Cardiac muscle cell (in vitro differentiated cells and primary cell): ENCODE measurements at places on chromosomes 1 and 21.

DNA sequence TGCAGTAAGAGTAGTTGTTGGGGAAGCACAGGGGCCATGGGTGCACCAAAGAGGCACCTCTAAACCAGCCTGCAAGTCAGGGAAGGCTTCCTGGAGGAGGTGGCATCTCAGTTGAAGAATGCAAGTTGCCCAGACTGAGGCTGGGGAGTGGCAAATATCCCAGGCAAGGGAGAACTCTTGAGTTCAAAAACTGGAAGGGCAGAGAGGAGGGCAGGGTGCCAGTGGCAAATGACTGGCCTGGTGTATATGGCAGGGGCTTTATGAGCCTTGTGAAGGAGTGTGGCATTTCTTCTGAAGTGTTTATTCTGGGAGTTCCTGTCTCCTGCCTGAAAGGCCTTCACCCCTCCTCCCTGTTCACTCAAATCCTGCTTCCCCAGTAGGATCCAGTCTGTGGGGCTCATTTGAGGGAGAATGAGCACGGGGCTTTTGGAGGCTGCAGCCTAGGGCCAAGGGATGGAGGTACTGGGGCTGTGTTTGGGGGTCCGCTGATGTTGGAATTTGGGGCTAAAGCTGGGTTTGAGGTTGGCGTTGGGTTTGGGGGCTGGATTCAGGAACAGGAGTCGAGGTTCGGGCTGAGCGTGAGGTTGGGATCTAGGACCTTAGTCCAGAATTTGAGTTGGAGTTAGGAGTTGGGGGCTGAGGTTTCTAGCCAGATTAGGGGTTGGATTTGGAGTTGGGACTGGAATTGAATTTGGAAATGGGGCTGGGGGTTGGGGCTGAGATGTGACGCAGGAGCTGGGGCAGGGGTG lies at the start of gene TMEM125:
Gene TMEM125, plus strand, starts transcription at position 357 of the 749 bp plus-strand sequence. CDS start 2,740 bp downstream, outside the sequence.
- no peak for DNase-seq
- peaks cover 10% of the 10 kb centered on the region for H3K4me1 ChIP-seq
- H3K27me3 ChIP-seq: no peaks in the 10 kb centered on the region
- H3K27ac ChIP-seq: no peak within 1 kb of the TSS
- H3K36me3 ChIP-seq: no peaks in the 10 kb centered on the region

DNA sequence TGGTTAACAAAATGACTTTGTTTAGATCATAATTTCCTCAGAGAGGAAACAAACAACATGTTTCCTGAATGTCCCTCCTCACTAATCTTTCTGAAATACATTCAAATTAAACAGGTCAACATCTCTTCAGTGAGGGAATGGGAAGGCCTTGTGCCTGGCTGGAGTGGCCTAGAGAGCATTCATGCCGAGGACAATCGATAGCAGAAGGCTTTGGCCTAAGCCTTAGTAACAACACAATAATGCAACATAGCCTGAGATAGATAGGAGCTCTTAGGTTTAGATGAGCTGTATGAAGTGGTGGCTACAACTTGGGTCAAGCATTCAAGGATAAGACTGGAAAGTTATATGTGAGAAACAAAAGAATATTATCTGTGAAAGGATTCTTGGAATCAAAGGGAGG lies 37.4 kb downstream of the ILDR2 start:
- H3K4me3 ChIP-seq: no peak overlapping the region
- H3K4me1 ChIP-seq: no peaks in the 10 kb centered on the region
- no peaks in the 10 kb centered on the region for H3K27me3 ChIP-seq
- DNase-seq: no peak
- H3K27ac ChIP-seq: no peak overlapping the region

GRCh38 chr1:151853411-151853943 lies at the start of gene THEM5:
THEM5 (minus strand) TSS chr1:151853712; CDS start chr1:151853565, 147 bp downstream.
- no peak within 1 kb of the TSS for H3K4me3 ChIP-seq
- H3K36me3 ChIP-seq: no peaks in the 10 kb centered on the region
- no peak within 1 kb of the TSS for H3K27ac ChIP-seq
- H3K27me3 ChIP-seq: no peaks in the 10 kb centered on the region

GRCh38 chr1:50417507-50417906 lies 5.7 kb downstream of the DMRTA2 start:
- peaks cover 100% of the 10 kb centered on the region for H3K27me3 ChIP-seq
- H3K36me3 ChIP-seq: no peaks in the 10 kb centered on the region
- H3K4me1 ChIP-seq: no peaks in the 10 kb centered on the region
- H3K4me3 ChIP-seq: no peak overlapping the region

GRCh38 chr21:17519965-17520609 lies 7.2 kb downstream of the CXADR start:
- no peak for DNase-seq
- no peaks in the 10 kb centered on the region for H3K36me3 ChIP-seq
- H3K27me3 ChIP-seq: no peaks in the 10 kb centered on the region
- peaks cover 14% of the 10 kb centered on the region for H3K4me1 ChIP-seq
- no peak overlapping the region for H3K27ac ChIP-seq
- H3K4me3 ChIP-seq: no peak overlapping the region

GRCh38 chr1:166971252-166971651 lies 4.1 kb downstream of the ILDR2 start:
- peaks cover 17% of the 10 kb centered on the region for H3K4me1 ChIP-seq
- H3K27ac ChIP-seq: no peak overlapping the region
- DNase-seq: no peak
- peaks cover 19% of the 10 kb centered on the region for H3K27me3 ChIP-seq
- H3K36me3 ChIP-seq: no peaks in the 10 kb centered on the region

- peak overlapping the region; percentile 50 for H3K4me3 ChIP-seq
- DNase-seq: no peak
- no peaks in the 10 kb centered on the region for H3K27me3 ChIP-seq
- no peak overlapping the region for H3K27ac ChIP-seq
- peaks cover 4% of the 10 kb centered on the region for H3K4me1 ChIP-seq
- peaks cover 3% of the 10 kb centered on the region for H3K36me3 ChIP-seq
Measured at GRCh38 chr1:24416666-24417391, 1.2 kb downstream of the NIPAL3 start.

- H3K27ac ChIP-seq: no peak overlapping the region
- DNase-seq: peak; percentile 92
- H3K4me1 ChIP-seq: peaks cover 11% of the 10 kb centered on the region
- H3K4me3 ChIP-seq: no peak overlapping the region
- H3K27me3 ChIP-seq: no peaks in the 10 kb centered on the region
Measured at GRCh38 chr1:94094469-94095111, 26.4 kb downstream of the ABCA4 start.

- H3K4me1 ChIP-seq: no peaks in the 10 kb centered on the region
- no peaks in the 10 kb centered on the region for H3K36me3 ChIP-seq
- no peak for DNase-seq
- no peaks in the 10 kb centered on the region for H3K27me3 ChIP-seq
Measured at GRCh38 chr1:56425494-56426037, 153.8 kb downstream of the PLPP3 start.

DNA sequence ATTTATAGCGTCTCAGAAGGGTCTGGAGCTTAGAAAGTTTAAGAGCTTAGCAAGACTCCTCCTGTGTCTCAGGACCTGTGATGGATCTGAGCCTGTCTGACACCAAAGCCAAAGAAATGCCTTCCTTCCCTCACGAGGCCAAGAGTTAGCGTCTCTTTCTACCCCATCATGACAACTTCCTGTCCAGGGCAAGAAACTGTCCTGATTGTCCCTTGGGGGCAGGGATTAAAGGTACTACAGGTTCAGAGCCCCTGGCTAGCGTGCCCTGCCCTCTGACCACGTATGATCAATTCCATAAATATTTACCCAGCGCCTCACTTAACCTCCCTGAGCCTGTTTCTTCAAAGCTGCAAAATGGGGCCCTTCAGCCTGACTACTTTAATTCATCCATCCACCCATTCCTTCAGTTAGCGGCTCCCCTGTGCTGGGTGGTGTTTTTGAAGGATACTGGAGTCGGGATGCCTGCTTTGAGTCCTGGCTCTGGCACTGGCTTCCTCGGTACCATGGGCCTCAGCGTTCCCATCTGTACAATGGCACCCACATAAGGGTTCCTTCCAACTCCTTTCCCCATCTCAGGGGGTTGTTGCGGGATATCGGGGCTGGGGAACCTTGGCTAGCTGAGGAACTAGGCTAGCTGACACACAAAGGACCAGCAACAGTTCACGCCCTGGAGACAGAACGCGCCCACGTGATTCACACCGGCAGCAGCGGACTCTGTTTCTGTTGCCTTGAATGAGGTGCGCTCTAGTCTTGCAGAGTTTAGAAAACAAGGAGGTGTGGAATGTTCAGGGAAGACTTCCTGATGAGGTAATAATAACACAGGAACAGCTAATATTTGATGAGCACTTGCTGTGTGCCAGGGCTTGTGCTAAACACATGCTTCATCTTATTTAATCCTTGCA lies 23.0 kb upstream of the EPHA2 start:
- H3K27ac ChIP-seq: no peak overlapping the region
- no peaks in the 10 kb centered on the region for H3K27me3 ChIP-seq
- no peak overlapping the region for H3K4me3 ChIP-seq
- no peaks in the 10 kb centered on the region for H3K36me3 ChIP-seq
- no peak for DNase-seq

DNA sequence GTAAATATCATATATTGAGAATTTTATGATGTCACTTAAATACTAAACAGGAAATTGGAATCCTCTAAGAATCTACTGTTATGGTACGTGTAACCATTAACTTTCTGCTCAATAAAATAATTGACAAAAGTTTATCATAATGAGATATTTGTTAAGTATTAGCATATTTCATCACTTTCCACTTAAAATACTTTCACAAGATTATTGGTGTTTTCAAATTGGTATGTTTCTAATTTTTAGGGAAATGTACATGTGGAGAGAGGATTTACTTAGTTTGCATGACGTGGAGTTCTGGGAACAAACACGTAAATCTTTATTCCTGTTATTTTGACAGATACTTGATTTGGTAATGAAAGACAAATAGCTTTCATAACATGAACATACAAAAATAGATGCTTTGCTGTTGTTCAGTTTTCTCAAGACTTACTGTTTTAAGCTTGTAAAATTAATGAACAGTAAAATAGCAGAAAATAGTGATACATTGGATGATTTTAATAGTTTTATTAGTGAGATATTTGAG lies 1.6 kb downstream of the SRSF11 start:
- H3K27ac ChIP-seq: peak overlapping the region; percentile 98
- peaks cover 5% of the 10 kb centered on the region for H3K36me3 ChIP-seq
- no peaks in the 10 kb centered on the region for H3K27me3 ChIP-seq
- peak overlapping the region; percentile 72 for H3K4me3 ChIP-seq
- H3K4me1 ChIP-seq: peaks cover 46% of the 10 kb centered on the region

GRCh38 chr1:204376919-204377799 lies 17.4 kb upstream of the PLEKHA6 start:
- no peaks in the 10 kb centered on the region for H3K36me3 ChIP-seq
- no peaks in the 10 kb centered on the region for H3K4me1 ChIP-seq
- no peak for DNase-seq
- H3K27me3 ChIP-seq: peaks cover 97% of the 10 kb centered on the region
- no peak overlapping the region for H3K27ac ChIP-seq
- peak overlapping the region; percentile 35 for H3K4me3 ChIP-seq

DNA sequence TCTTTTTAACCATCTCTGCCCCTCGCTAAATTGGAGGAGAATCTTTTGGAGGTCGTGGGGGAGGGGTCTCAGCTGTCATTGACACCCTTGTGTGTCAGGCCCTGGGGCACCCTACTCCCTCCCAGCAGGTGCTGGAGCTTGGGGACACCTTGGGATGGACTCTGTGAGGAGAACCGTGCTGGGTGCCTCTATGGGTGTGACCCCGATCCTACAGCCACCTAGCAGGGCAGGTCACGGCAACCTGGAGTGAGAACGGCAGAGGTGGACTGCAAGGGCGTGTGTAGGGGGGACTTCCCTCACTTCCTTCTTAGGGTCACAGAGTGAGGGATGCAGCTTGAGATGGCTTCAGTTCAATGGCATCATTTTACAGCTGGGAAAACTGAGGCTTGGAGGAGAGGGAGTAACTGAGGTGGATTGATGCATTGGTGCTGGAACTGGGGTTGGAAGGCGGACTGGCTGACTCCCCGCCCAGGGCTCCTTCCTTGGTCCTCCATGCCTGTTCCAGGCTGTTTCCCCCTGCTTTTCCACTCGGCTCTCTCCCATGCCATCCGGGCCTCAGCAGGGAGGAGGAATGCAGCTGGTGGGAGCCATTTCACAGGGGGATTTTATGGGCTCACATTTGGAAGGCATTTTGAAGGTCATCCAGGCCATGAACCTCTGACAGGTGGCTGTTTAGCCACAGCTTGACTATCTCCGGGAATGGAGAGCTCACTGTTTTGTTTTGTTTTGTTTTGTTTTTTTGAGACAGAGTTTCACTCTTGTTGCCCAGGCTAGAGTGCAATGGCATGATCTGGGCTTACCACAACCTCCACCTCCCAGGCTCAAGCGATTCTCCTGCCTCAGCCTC lies 18.8 kb upstream of the ARHGEF10L start:
- DNase-seq: no peak
- no peaks in the 10 kb centered on the region for H3K36me3 ChIP-seq
- no peak overlapping the region for H3K27ac ChIP-seq

GRCh38 chr1:204564835-204565234 lies 48.6 kb downstream of the MDM4 start:
- H3K36me3 ChIP-seq: no peaks in the 10 kb centered on the region
- H3K27ac ChIP-seq: no peak overlapping the region
- DNase-seq: no peak
- H3K27me3 ChIP-seq: no peaks in the 10 kb centered on the region

- no peak overlapping the region for H3K4me3 ChIP-seq
- H3K4me1 ChIP-seq: peaks cover 20% of the 10 kb centered on the region
- no peaks in the 10 kb centered on the region for H3K36me3 ChIP-seq
- no peaks in the 10 kb centered on the region for H3K27me3 ChIP-seq
Measured at GRCh38 chr1:204093421-204093717, 20.5 kb downstream of the SOX13 start.

GRCh38 chr1:31875636-31876236 lies 59.9 kb upstream of the SPOCD1 start:
- no peak overlapping the region for H3K4me3 ChIP-seq
- H3K4me1 ChIP-seq: peaks cover 6% of the 10 kb centered on the region
- H3K27me3 ChIP-seq: no peaks in the 10 kb centered on the region
- H3K36me3 ChIP-seq: no peaks in the 10 kb centered on the region
- H3K27ac ChIP-seq: no peak overlapping the region
- no peak for DNase-seq

DNA sequence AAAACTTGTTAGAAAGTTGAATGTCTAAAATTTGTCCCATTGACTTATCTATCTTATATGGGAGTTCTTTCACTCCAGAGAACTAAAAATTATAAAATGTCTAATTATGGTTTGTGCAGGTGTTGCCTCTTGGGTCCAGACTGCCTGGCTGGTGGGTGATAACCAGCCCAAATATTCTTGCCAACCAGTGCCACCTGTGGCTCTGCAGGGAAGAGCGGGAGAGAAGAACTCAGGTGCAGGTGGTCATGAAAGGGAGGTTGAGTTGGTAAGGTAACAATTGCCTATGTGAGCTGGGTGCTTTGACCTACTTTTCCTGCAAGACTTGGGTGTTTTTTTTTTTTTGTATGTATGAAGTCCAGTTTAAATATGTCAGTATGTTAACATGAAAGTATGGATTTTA lies 10.2 kb downstream of the RPS6KC1 start:
- H3K27me3 ChIP-seq: no peaks in the 10 kb centered on the region
- H3K4me3 ChIP-seq: no peak overlapping the region
- H3K4me1 ChIP-seq: no peaks in the 10 kb centered on the region
- no peak overlapping the region for H3K27ac ChIP-seq

- no peaks in the 10 kb centered on the region for H3K4me1 ChIP-seq
- no peak overlapping the region for H3K27ac ChIP-seq
- H3K36me3 ChIP-seq: no peaks in the 10 kb centered on the region
- H3K4me3 ChIP-seq: no peak overlapping the region
- peaks cover 10% of the 10 kb centered on the region for H3K27me3 ChIP-seq
Measured at GRCh38 chr1:114803001-114803400, 22.5 kb upstream of the SIKE1 start.
